Umbilical cord (tissue), 2 donors: ENCODE measurements at places on chromosomes 3 and 15. TPM values are rescaled to one million over a fixed set of nuclear protein-coding genes. Genes with fewer than 3 reads are reported as not detected.

DNA sequence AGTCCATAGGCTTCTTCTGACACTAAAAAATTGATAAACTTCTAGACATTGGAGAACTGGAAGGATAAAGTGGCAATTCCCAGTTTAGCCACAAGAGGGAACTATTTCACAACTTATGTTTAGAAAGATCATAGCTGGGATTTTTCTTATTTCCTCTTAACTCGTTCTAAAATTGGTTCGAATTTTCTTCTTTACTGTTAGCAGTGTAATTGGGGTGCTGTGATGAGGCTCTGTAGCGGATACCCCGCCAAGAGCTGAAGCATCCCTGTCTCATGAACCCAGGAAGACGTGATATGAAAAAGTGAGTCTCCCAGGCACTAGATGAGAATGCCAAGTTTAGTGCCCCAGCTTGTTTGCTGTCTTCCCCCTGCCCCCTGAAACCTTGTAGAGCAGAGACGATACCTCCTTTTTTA lies 85.1 kb downstream of the PDCD6IP start:
- DNase-seq = peak; percentile 62

GTF2E1 gene
- 47.7 TPM for total RNA-seq

GRCh38 chr3:45965653-45966052 lies 22.4 kb downstream of the CXCR6 start:
- no peak for DNase-seq

GRCh38 chr3:82883072-82883471 lies 1121.6 kb upstream of the GBE1 start:
- DNase-seq = no peak

DNA sequence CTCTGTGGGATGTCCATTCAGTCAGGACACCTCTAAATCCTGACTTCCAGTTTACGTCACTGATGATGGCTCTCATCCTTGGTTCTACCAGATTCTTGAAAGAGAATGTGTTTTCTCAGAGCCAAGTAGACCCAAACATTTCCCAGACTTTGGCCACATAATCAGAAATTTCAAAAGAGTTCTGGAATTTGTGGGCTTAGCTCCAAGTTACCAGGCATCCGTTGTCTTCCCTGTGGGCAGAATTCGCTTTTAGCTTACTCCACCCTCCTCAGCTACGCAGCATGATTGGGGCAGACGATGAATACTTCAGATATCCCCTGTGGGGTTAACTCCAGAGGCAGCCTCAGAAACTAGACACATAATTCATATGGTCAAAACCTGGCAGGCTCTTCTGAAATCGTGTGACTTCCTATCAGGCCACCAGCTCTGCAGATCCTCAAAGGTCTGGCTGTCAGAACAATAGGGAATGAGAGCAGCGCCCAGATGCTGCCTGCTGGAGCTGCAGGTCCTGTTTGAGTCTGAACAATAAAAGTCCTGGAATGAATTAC lies 30.6 kb downstream of the CRTC3 start:
- DNase-seq = peak; percentile 92

ACTR8 gene
- 11.1 TPM for total RNA-seq

CD47 gene
- total RNA-seq = 50.6 TPM

GRCh38 chr3:71371282-71371681 lies 212.2 kb downstream of the FOXP1 start:
- no peak for DNase-seq

GRCh38 chr3:155229086-155229485 lies 64.4 kb downstream of the STRIT1 start:
- no peak for DNase-seq

DNA sequence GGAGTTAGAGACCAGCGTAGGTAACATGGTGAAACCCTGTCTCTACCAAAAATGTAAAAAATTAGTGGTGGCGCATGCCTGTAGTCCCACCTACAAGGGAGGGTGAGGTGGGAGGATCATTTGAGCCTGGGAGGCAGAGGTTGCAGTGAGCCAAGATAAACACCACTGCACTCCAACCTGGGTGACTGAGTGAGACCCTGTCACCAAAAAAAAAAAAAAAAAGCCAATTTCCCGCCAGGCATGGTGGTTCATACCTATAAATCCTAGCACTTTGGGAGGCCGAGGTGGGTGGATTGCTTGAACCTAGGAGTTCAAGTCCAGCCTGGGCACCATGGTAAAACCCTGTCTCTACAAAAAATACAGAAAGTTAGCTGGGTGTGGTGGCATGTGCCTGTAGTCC lies 6.9 kb downstream of the CNOT10 start:
- DNase-seq = no peak

DNA sequence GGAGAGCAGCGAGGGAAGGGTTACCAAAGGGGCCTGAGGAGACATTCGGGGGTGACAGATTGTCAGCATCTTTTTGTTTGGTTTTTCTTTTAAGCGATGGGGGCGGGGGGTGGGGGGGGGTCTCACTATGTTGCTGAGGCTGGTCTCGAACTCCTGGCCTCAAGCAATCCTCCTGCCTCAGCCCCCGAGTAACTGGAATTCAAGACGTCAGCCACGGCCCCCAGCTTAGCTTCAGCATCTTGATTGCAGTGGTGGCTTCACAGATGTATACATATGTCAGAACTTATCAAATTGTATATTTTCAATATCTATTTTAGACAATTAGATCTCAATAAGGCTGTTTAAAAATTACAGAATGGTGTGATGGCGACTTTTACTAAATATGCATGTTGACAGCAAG lies 30.9 kb downstream of the ZDHHC19 start:
- no peak for DNase-seq

DNA sequence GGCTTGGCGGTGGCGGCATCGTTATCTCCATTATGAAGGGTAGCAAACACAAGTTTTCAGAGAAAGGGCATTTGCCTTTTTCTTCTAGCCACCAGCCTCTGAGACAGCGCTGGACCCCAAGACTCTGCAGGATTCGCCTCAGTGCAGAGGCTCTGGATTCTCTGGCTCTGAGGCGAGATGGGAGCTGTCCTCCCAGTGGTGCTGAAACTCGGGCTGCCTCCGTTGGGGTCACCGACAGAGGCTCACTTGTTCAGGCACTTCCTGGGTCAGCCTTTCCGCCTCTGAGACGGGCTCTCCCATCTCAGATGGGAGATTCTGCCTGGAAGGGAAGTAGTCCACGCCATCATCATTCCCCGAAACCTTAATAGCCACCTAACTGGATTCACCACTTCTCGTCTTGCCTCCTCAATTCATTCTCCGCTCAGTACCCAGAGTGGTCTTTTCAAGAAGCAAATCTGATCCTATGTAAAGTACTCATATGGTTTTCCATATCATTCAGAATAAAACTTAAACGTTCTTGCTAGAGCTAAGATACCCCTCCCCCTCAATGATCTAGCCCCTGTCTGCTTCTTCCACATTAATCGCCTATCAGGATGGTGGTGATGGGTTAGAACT lies 76.9 kb downstream of the RHCG start:
- DNase-seq = peak; percentile 56

DNA sequence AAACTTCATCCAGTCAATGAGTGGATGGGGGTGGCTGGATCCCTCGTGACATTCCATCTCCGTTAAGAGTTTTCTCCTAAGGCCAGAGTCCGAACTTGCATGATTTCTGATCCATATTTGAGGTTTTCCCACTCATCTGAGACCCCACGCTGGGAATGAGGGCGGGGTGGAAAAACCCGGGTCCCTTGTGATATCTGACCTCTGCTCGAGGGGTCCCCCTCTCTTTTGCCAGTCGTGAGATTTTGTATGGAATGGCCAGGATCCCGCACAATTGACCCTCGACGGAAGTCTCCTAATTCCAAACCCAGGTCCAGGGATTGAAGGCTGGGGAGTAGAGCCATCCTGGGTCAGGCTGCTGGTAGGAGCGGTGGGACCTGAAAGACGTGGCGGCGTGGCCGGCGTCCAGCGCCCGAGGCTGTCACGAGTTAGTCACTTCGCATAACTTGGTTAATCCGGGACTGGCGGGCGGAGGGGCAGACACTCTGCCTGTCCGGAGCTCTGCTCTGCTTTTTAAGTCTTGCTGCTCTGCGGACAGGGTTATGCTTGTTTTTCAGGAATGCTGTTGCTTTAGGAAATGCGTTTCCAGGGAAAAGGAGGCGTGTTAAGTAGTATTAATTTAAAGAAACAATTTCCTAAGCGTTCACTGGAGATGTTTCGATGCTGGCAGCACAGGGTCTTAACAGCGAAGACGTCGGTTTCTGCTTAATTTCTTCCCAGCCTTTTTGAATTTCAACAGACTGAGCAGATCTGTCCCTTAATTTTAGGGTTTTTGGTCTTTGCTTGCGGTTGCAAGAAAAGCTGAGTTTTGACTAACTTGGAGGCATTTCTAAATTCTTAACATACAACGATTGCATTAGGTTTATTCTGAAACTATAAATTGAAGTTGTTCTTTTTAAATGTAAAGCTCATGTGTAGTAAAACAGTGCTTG lies 69.7 kb upstream of the LRRFIP2 start:
- DNase-seq = peak; percentile 75

- no peak for DNase-seq
These were observed 140.7 kb downstream of the MECOM start for GRCh38 chr3:169522595-169523529.

GRCh38 chr3:75089841-75090240 lies 475.4 kb upstream of the CNTN3 start:
- no peak for DNase-seq

DNA sequence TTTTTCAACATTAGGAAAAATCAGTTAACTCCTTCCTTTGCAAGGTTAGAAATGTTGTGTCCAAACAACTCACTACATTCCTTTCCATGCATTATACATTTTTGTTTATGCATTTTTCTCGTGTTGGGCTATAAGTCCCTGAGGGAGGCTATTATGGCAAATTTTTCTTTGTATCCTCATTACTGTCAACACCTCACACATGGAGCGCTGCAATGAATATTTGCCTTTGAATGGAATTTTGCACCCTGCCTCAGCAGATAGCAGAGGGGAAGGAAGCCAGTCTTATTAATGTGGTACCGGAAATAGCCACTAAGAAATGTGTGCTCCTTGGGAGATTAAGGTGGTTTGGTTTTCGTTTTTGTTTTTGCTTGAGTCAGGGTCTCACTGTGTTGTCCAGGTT lies 134.7 kb downstream of the THSD4 start:
- no peak for DNase-seq

PSMD2 gene
- 191 TPM for total RNA-seq

- DNase-seq = no peak
These were observed 63.7 kb upstream of the NDN start for GRCh38 chr15:23750776-23751175.

KBTBD13 gene
- total RNA-seq = not detected

DNA sequence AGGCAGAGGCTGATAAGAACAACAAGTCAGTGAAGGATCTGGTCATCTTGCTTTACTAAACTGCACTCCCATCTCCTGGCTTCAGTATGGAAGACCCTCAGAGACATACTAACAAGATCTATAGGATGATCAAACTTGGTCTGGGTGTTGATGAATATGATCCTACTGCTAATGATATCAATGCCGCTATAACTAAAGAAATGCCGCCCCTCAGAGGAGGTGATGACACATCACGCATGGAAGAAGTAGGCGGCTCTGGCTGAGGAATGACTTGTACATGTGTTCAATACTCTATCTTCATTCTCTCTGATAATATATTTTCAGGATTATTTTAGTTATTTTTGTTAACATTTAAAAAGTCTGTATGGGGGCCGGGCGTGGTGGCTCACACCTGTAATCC lies 17.5 kb upstream of the EIF2B5 start:
- no peak for DNase-seq

GOLGA6A gene
- 2.6 TPM for total RNA-seq

CPLX3 gene
- 0.72 TPM for total RNA-seq

GRCh38 chr3:107781253-107781652 lies 258.5 kb downstream of the BBX start:
- DNase-seq = peak; percentile 63
